ENCODE measurements at places on chromosomes 2 and 18.

GRCh38 chr2:118645876-118646275 lies 201.6 kb downstream of the EN1 start:
- DNase-seq: no peak

DNA sequence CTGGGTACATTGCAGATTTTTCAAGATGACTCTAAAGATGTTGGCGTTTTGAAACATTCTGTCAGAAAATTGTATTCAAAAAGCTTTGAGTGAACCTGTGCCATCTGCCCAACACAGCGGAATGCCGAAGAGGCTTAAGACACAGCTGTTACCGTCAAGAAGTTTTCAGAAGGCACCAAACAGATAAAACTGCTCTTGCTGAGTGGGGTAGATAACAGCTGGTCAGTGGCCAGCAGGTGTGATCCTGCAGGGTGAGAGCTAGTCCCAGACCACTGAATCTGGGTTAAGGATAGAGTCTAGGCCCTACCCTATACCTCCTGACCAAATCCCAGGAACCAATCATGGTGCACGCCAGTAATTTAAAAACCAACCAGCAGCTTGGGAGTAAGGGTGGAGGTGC lies 60.5 kb upstream of the B3GNT7 start:
- no peak for DNase-seq

- DNase-seq: no peak
Observed at GRCh38 chr2:47218066-47218581, 63.0 kb upstream of the STPG4 start.

DNA sequence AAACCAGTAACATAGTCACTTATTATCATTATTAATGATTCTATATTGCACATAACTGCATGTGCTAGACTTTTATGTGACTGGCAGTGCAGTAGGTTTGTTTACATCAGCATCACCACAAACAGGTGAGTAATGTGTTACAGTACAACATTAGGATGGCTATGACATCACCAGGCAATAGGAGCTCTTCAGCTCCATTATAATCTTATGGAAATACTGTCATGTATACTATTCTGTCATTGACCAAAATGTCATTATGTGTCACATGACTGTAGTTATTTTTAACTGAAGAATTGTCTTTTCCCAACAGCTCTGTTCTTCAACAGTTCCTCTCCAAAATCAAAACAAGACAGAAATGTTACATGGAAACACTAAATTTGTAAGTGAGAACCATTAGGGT lies 96.3 kb downstream of the C18orf54 start:
- no peak for DNase-seq

DNA sequence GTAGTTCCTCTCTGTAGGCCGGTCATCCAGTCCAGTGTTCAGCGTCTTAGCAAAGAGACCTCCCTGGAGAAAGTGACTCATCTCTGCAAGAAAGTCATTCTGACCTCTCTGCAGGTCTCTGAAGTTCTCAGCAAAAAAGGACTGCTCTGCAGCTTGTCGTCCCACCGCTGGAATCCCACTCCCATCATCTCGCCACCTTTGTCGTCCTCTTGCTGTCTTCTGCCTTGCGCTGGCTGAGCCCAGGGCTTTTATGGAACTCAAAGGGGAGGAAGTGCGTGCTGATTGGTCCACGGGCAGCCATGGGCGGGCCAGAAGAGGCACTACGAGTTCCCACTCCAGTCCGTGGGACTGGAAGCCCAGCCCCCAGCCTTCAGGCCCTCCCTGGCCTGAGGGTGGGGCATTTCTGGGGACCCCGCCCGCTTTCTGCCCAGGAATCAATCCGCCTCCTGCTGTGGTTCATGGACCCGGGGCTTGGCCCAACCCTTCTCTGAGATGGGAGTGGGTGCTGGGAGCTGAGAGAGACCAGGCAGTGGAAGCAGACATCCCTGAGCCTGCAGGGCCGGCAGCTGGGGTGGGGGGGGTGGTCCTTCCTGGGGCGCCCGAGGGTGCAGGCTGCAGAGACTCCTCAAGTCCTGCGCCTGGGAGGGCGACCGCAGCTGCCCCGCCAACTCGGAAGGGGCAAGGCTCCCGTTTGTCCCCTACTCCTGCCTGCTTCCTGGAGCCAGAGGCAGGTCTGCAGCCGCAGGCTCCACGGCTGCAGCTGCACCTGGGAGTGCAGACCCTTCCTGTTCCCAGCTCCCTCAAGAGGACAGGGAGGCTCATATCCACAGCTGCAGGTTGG lies 660.7 kb upstream of the RAB6C start:
- no peak for DNase-seq

- no peak for DNase-seq
Observed at GRCh38 chr2:120436460-120436739, 90.5 kb downstream of the INHBB start.

DNA sequence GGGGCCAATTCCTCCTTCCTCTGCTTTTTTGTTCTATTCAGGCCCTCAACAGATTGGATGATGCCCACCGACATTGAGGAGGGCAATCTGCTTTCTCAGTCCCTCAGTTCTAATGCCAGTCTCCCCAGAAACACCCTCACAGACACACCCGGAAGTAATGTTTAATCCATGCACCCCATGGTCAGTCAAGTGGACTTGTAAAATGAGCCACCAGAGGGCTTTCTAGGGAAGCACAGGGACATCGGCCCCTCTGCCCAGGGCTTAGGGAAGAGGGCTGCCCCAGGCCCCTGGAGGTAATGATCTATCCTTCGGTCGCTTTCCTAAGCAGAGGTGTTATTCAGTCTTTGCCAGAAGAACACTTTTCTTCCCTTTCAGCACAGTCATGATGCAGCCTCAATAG lies 107.4 kb downstream of the PDCL3 start:
- no peak for DNase-seq
